Central memory CD4-positive, alpha-beta T cell (primary cell): ENCODE measurements at places on chromosomes 12 and 14.
A peak's percentile ranks its signal among the peaks of the same experiment; 100 is the strongest.

DNA sequence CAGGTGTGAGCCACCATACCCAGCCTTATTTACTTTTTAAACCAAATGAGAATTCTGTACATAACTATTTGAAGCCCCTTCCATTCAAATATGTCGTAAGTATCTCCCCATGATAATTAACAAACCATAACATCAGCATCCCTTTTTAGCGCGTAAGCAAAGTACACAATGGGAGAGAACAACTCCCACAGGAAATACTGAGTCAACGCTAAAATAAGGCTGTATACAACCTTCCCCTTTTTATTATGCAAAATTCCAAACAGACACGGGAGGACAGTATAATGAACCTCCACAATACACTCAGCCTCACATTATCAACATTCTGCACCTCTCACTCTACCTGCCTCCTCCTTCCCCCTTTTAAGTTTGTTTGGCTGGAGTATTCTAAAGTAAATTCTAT lies 73.5 kb downstream of the CCDC88C start:
- DNase-seq, result no peak

- no peak for DNase-seq
These were observed 160.2 kb downstream of the PELI2 start for GRCh38 chr14:56278383-56278782.

DNA sequence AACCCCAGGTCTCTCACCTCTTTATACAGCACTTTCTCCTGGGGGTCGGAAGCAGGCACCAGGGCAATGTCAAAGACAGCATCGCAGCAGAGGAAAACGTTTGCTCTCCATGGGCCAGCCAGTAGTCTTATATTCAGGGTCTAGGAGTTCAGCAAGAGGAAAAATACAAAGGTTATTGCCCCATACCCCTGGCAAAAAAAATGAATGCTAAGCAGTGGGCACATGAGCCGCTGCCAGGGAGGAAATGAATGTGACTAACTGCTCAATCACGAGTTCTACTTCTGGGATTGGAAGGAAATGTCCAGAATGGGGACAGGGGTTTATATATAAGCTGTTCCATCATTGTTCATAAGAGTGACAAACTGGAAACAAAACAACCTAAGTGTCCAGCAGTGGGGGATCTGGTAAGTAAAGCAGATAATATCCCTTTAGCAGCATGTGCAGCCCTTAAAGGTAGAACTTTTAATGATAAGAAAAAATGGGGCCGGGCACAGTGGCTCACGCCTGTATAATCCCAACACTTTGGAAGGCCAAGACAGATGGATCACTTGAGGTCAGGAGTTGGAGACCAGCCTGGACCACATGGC lies 53.8 kb downstream of the PHETA1 start:
- no peak for DNase-seq

DNA sequence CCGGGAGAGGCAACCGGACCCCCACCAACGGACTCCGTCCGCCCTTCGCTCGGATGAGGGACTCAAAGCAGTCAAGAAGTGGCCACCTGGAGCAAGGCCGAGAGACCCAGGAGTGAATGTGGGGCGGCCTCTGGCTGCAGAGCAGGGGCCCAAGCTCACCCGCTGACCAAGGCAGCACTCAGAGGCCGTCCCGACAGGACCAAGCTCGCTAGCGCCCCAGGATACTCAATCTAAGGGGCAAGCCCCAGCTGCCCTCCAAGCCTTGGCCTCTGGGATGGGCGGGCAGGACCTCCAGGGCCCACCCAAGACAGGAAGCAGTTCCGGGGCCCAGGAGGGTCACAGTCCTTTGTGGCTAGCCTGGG lies 936 bp downstream of the AKT1 start:
- DNase-seq, result no peak

GRCh38 chr12:14775636-14775980 lies 27.7 kb downstream of the WBP11 start:
- DNase-seq, result no peak

DNA sequence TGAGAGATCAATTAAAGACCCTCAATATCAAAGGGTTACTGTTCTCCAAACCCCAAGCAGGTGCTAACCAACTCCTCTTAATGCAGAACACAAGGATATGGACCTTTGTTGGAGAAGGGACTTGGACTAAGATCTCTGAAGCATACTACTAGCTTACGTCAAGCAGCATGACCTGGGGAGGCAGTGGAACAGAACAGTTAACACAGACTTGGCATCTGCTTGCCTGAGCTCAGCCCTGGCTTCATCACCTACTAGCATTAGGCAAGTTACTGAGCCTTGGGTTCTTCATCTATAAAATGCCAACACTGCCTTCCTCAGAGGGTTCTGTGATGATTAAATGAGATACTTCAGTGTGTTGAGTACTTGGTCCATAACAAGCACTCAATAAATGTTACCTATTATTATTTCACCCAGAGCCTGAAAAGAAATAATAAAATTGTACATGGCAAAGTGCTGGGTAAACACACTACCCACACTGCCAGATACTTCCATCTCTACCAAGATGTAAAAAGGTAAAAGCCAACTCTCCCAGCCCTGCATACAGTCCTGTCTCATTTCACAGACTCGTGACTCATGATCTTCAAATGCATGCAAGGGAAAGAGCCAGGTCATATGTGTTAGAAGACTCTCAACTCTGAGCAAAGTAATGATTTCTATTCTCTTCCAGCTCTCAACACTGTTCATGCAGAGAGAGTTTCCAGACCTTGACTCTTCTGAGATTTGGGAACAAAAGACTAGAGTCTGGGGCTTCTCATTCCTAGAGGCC lies 39.7 kb downstream of the FMNL3 start:
- DNase-seq, result no peak

DNA sequence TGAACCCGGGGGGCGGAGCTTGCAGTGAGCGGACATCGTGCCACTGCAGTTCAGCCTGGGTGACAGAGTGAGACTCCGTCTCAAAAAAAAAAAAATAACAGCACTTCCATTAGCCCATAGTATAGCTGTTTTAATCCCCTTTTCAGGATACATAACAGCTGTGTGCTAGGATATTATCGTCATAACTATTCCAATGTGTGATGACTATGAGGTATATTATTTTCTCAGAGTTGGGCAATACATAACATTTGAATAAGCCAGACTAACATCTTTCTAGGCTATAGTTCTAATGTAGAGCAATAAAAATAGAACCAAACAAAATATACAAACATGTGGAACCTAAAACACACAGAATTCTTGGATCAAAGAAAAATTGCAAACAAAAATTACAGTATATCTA lies 57.1 kb downstream of the MARK3 start:
- no peak for DNase-seq

DNA sequence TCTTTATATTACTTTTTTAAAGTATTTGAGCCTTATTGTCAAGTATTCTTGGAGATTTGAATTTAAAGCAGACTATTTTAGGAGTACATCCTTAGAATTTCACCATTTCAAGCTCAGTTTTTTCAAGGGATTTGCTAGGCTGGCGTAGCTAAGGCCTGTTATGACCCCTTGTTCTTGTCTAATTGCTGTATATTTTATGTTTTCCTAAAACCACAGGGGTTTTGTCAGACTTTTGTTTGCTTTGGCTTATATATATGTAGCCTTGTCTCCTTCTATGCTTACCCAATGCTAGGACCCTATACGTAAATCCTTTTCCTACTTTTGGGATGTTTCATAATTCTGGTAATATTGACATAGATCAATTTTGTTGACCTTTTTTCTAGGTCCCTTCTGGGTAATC lies 147.0 kb upstream of the SYT10 start:
- DNase-seq, result no peak

DNA sequence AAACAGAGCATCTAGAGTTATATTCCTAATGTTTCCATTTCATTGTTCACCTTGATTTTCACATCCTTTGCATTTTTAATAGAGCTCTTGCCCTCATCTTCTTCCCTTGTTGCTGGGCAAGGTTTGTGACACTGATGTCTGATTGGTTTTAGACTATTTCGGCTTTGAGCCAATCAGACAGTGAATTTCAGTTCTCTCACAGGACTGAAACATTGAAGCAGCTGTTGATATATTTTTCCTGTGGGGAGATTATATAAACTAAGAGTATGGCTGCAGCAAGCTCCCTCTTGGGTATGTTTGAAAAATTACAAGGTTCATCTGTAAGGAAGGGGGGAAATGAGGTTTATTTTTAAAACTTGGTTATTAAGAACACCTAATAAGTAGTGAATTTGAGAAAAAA lies 51.2 kb downstream of the ATF7IP start:
- peak; percentile 70 for DNase-seq

- no peak for DNase-seq
These were observed 485 bp downstream of the PELI2 start for GRCh38 chr14:56118611-56119181.

GRCh38 chr12:94663702-94664101 lies 13.3 kb upstream of the TMCC3 start:
- no peak for DNase-seq

GRCh38 chr12:132211816-132212215 lies 67.6 kb downstream of the NOC4L start:
- DNase-seq, result peak; percentile 58

DNA sequence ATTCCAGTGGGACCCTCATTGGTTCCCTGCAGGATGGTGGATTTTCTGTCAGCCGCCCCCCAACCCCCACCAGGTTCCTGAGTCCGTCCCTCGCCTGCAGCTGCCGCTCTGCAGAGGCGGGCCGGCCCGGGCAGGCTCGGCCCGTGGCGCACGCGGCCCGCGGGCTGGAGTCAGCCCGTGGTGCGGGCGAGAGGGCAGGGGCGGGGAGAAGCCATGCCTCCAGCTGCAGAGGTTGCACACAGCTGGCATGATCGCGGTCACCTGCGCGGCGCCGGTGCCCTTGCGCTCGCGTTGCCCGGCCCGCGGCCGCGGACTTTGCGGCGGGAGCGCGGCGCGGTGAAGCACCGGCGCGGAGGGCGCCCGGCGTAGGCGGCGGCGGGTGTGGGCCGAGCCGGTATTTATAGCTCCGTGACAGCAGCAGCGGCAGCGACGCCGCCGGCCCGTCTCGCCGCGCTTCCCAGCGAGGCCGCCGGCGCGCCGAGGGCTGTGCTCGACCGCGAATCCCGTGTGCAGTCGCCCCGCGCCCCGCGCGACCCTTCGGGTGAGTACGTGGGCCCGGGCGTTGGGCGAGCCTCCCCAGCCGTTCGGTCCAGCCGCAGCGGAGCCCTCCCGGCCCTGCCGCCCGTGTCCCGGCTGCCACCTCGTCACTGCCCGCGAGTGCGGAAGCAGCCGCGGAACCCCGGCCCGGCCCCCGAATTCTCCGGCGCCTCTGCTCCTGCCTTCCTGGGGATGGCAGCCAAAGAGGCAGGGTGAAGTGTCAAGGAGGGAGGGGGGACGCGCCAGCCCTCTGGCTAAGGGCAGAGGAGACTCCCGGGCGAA lies at the start of gene TMEM117:
TMEM117 (plus strand) TSS at position 426 of the 819 bp plus-strand sequence.
- peak; percentile 66 for DNase-seq

- no peak for DNase-seq
These were observed 15.2 kb downstream of the RFX4 start for GRCh38 chr12:106598003-106598402.

DNA sequence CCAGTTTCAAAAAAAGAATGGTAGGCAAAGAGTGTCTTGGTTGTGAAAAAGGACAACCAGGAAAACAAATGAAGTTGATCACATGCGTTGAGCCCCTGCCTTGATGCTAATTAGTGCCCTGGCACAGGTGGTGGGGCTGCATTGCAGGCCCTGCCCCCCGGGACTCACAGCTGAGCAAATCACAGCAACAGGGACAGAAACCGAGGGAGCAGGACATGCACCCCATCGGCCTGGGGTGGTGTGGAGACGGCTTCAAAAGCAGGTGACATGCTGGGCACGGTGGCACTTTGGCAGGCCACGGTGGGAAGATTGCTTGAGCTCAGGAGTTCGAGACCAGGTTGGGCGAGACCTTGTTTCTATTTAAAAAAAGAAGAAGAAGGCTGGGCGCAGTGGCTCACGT lies 1.1 kb upstream of the PAPLN start:
- DNase-seq, result no peak

- DNase-seq, result no peak
These were observed 12.3 kb downstream of the BRAP start for GRCh38 chr12:111673503-111673902.

DNA sequence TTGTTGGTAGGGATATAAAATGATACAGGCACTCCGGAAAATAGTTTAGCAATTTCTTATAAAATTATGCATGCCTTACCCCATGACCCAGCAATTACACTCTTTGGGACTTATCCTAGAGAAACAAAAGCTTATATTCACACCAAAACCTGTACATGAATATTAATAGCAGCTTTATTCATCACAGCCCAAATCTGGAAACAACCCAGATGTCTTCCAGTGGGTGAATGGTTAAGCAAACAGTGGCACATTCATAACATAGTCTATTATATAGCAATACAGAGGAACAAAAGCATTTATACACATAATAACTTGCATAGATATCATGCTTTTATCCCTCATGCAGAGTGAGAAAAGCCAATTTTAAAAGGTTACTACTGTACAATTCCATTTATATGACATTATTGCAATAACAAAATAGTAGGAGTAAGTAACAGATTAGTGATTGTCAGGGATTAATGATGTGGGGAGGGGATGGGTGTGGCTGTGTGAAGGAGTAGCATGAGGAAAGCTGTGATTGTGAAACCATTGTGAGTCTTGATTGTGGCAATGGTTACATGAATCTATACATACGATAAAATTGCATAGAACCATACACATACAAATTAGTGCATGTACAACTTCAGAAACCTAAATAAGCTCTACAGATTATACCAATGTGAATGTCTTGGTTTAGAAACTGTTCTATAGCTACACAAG lies 363.1 kb upstream of the OR4E1 start:
- no peak for DNase-seq

DNA sequence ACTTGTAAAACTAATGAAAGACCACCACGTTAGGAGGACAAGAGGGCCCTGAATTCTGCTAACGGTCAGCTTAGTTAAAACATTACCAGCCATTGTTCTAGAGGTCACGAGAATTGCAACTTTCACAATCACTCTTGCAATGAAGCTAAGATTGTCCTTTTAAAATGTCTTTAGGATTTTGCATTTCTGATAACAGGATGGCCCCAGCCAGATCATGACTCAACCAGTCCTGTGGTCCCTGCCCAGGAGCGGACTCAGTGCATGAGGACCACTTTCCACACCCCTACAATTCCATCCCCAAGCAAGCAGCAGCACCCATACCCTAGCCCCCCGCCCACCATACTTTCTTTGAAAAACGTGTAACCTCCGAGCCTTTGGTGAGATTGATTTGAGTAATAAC lies 28.7 kb downstream of the HSP90AA1 start:
- no peak for DNase-seq
